T-helper 17 cell (primary cell): ENCODE measurements at places on chromosomes 2 and 18. TPM values are rescaled to one million over a fixed set of nuclear protein-coding genes. Genes with fewer than 3 reads are reported as not detected.

DNA sequence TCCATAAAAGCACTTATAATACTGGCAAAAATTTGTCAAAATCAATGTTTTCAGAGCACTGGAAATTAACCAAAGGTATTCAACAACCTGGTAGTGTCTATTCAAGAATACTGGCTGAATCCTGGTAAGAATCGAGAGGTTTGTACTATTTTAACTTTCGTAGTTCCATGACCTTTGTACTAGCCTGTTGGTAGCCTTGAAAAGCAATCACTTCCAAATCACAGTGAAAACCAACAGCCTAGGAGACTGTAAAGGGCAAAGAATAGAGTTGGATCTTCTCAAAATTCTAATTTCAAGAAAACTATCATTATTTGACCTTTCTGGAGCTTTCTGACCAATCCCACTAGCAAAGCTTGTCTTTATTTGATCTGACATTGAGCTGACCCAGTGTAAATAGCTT lies 64.8 kb upstream of the CCDC178 start:
- H3K27ac ChIP-seq, result no peak overlapping the region
- no peaks in the 10 kb centered on the region for H3K4me1 ChIP-seq
- DNase-seq, result no peak
- no peaks in the 10 kb centered on the region for H3K27me3 ChIP-seq

- no peaks in the 10 kb centered on the region for H3K27me3 ChIP-seq
- H3K27ac ChIP-seq, result no peak overlapping the region
- H3K4me1 ChIP-seq, result no peaks in the 10 kb centered on the region
These were observed 44.6 kb upstream of the UNC80 start for GRCh38 chr2:209727077-209727476.

DNA sequence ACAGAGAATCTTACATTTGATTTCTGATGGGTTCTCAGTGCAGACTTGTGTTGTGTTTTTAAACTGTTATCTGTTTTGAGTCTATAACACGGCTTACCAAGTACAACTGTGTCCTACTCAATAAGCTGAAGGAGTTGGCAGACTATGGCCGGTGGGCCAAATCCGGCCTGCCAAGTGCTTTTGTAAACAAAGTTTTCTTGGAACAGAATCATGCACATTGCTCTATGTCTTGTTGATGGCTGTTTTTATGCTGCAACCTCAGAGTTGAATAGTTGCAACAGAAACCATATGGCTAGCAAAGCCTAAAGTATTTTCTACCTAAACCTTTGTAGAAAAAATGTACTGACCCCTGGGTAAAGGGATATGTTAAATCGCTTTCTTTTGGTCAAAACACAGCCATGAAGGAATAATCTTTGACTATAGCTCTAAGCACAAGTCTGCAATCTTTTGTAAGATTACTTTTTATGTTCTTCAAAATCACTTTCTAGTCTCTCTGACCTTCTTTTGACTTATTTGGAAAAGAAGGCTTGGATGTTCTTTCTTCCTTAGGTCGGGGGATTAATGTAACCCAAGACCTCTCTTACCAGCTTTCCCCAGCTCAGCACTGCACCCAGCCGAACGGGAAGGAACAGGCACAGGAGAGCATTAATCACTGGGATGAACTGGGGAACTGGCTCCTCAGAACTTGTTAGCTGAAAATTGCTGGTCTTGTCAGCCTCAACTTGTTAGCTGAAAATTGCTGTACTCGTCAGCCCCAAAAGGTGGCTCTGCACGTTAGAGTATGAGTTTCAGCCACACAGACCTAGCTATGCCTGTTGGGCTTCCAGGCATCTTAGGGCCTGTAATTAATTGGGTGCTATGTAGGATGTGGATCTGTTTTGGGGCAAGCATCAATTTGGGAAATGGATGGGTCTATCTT lies 75.4 kb downstream of the CD8B2 start:
- H3K4me1 ChIP-seq, result peaks cover 2% of the 10 kb centered on the region
- no peak overlapping the region for H3K4me3 ChIP-seq
- no peak for DNase-seq
- peaks cover 49% of the 10 kb centered on the region for H3K27me3 ChIP-seq
- no peaks in the 10 kb centered on the region for H3K36me3 ChIP-seq
- H3K27ac ChIP-seq, result no peak overlapping the region

DNA sequence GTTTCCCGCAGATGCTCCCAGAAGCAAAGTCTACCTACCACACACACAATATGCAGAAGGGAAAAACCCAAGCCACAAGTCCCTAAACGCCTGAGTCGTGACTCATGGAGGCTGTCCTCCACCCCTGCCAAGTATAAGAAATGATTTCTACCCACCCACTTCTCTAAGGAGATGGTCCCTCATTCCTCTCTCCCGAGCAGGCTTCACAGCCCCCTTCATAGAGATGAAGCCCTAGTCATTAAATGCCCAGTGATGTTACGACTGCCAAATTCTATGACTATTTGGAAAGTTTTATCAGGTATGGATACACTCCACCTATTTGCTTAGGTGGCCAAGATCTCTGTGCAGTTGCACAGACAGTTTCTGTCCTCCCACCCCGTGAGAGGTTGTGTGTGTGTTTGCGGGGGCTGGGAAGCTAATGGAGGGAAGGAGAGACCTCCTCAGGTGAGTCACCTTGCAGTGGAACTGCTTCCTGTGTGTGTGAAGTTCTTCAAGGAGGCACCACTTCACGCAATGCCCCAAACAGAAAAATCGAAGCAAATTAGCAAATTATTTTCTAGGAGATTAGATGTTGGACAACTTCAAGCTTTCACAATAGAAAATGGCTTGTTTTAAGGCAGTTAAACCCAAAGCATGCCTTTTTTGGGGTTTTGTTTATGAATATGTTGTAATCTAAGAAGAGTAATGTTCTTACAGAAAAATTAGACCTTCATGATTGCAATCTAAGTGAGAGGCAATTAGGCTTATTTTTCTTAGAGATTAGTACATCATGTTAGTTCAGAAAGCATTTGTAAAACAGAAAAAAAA lies 175.2 kb downstream of the TGIF1 start:
- peak overlapping the region; percentile 74 for H3K4me3 ChIP-seq
- DNase-seq, result peak; percentile 22
- peaks cover 12% of the 10 kb centered on the region for H3K4me1 ChIP-seq
- peak overlapping the region; percentile 49 for H3K27ac ChIP-seq
- no peaks in the 10 kb centered on the region for H3K27me3 ChIP-seq

Gene HOXD3
- total RNA-seq, result not detected

Gene IL36G
- not detected for total RNA-seq

DNA sequence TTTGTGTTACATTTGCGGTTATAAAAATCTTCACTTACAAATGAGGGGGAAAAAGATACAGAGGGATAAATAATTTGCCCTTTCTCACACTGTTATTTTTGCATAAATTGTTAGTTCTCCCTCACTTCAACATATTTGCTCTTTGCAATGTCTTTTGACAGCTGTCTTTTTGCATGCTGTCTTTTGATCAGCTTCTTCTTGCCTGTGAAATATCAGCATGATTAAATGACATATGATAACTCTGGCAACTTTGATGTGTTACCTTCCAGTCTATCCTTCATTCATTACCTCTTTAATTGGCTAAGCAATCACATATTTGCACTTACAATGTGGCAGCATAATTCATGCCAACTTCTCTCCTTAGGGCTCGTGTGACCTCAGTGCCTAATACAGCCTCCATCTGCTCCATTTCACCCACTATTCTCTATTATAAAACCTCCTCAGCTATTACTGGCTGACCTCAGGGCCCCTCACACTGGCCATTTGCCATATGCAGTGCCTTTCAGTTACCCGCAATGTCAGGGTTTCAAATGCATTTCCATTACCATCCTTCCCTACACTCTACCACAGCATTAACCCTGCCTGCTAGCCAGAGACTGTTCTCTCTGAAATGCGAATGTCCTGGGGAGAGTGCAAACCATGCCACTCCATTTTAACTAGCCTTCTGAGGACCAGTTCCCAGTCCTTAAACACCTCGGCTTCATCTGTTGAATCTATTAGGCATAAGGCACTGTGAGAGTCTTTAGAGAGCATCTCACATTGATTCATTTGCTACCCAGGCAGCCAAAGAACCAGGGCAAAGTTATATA lies 1056.6 kb upstream of the CHAC2 start:
- no peaks in the 10 kb centered on the region for H3K4me1 ChIP-seq
- no peaks in the 10 kb centered on the region for H3K36me3 ChIP-seq
- no peak overlapping the region for H3K27ac ChIP-seq
- no peak for DNase-seq
- H3K4me3 ChIP-seq, result no peak overlapping the region
- H3K27me3 ChIP-seq, result no peaks in the 10 kb centered on the region

Gene ABCG5
- not detected for total RNA-seq

Gene CRYGD
- total RNA-seq, result not detected

Gene AQP12B
- total RNA-seq, result not detected

Gene ACTG2
- not detected for total RNA-seq

Gene CROCC2
- total RNA-seq, result not detected

- H3K36me3 ChIP-seq, result no peaks in the 10 kb centered on the region
- H3K4me3 ChIP-seq, result no peak overlapping the region
- H3K4me1 ChIP-seq, result peaks cover 3% of the 10 kb centered on the region
- no peak overlapping the region for H3K27ac ChIP-seq
- DNase-seq, result no peak
These were observed 24.4 kb downstream of the GRHL1 start for GRCh38 chr2:9975805-9976447.

GRCh38 chr2:218396688-218397462 lies 2.8 kb upstream of the CTDSP1 start:
- H3K27ac ChIP-seq, result peak overlapping the region; percentile 97
- H3K36me3 ChIP-seq, result peaks cover 2% of the 10 kb centered on the region
- DNase-seq, result peak; percentile 51
- H3K4me3 ChIP-seq, result peak overlapping the region; percentile 95
- H3K27me3 ChIP-seq, result no peaks in the 10 kb centered on the region
- H3K4me1 ChIP-seq, result peaks cover 38% of the 10 kb centered on the region

DNA sequence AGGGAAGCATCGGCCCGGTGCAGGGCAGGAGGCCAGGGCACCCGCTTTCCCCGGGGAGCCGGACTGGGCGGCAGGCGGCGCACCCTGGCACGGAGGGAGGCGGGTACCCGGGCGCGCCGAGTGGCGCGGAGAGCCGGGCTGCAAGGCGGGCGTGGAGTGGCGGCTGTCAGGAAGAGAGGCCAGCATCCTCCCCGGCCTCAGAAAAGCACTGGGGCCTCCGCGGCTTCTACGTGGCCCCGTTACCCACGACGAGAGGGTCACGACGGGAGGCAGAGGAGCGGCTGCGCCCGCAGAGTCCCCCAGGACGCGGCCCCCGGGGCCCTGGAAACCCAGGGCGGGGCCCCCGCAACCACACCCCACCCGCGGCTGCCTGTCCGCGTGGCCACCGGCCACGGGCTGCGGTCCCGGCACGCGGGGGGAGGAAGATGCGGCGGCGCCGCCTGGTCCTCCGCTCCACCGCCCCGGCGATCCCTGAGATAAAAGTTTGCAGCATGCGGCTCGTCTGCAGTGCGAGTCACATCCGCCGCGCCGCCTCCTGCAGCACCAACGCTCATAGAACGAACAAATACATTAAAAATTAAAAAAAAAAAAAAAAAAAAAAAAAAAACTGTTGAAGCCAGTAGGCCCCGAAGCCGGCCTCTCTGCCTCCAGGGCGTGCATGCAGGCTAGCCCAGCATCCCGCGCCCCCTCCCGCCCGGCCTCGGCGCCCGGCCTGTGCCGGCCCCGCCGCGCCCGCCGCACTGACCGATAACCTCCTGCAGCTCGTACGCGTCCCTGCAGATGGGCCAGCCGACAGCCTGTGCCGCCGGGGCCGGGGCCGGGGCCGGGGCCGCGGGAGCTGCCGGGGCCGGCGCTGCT lies 683 bp downstream of the STK39 start:
- no peaks in the 10 kb centered on the region for H3K27me3 ChIP-seq
- H3K36me3 ChIP-seq, result no peaks in the 10 kb centered on the region
- peak overlapping the region; percentile 95 for H3K4me3 ChIP-seq
- peaks cover 28% of the 10 kb centered on the region for H3K4me1 ChIP-seq
- peak; percentile 80 for DNase-seq

DNA sequence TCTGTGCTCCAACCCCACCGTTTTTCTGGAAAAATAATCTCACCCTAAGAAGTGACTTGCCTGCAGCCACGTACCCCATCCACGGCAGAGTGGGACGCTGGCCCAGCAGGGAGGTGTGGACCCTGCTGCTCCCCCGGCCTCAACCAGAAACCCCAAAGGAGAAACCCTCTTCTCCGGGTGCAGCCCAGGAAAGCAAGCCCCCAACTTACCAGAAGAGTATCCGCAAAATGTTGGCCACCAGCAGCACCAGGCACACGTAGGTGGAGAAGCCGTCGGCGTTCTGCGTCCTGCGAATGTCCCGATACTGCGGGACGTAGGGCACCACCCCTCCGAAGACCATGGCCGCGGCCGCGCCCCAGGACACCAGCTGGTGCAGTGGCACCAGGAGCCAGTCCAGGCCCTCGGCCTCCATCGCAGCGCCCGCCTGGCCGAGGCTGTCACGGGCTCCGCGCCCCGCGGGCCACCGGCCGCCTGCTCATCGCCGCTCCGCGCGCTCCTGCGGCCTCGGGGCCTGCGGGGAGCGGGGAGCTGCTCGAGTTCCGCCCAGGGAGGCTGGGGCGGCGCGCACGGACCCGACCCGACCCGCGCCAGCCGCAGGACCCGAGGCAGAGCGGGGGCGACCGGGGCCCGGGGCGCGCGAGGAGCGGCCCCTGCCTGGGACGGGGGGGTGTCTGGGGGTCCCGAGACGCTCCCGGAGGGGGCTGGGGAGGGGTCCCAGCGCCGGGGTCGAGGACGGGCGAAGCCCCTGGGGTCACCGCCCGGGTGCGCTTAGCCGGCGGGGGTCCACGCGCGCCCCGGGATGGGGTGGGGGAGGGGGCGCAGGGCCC lies 725 bp downstream of the SLC66A2 start:
- peak overlapping the region; percentile 87 for H3K4me3 ChIP-seq
- DNase-seq, result no peak
- no peaks in the 10 kb centered on the region for H3K27me3 ChIP-seq
- H3K36me3 ChIP-seq, result no peaks in the 10 kb centered on the region

Gene PSMD1
- 43.5 TPM for total RNA-seq

GRCh38 chr2:43426305-43427031 lies 169.4 kb downstream of the THADA start:
- DNase-seq, result peak; percentile 26
- peak overlapping the region; percentile 53 for H3K4me3 ChIP-seq
- peaks cover 6% of the 10 kb centered on the region for H3K36me3 ChIP-seq
- H3K4me1 ChIP-seq, result peaks cover 31% of the 10 kb centered on the region
- H3K27ac ChIP-seq, result peak overlapping the region; percentile 95

Gene DCDC2C
- total RNA-seq, result not detected

Gene QPCT
- total RNA-seq, result 0.78 TPM
